ENCODE measurements at places on chromosomes 13 and 19.

GRCh38 chr13:106530171-106530851 lies 5.2 kb downstream of the EFNB2 start:
- no peak for DNase-seq

GRCh38 chr19:28956421-28956820 lies 256.5 kb downstream of the UQCRFS1 start:
- DNase-seq = no peak

DNA sequence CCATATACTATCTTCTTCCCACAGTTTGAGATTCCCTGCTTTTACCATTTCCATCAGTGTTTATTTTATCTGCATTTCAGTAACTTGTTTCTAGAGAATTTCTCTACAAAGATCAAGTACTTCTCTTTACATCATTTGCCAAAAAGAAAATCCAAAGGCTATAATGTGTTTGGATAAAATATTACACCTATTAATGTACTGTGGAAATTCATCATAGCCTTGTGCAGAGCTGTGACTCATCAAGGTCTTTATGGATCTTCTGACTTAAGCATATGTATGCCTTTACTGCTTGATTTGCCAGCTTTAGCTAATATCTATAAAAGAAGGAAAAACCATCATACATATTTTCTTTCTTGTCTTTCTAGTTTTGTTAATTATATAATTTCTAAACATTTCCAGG lies 9.6 kb upstream of the HTR2A start:
- DNase-seq = no peak

DNA sequence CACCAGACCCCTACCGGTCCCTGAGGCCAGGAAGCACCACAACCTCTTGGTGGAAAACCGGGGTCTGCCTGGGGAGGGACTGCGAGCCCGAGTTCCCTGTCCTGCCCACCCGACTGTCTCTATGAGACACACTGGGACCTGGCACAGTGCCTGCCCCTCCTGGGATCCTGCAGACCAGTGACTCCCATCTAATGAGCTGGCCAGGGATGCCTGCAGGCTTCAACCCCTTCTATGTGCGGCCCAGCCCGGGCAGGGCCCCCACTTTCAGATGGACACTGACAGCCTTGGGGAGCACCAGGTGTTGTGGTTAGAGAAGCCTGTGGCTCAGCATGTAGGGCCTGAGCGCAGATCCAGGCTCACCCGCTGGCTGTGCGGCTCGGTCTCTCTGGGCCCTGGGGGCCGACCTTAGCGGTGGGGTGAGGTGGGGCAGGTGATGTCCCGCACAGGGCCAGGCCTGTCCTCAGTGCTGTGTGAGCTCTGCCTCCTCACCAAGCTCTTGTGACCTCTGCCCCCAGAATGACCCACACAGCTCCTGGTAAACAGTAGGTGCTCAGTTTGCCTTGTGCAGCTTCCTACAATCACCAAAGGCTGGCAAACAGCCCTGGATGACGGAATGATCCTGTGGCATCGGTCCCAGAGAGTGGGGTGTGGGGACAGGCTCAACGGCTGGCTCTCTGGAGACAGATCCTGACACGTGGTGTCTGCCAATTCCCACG lies 17.9 kb upstream of the CACTIN start:
- no peak for DNase-seq

- no peak for DNase-seq
These were observed 53.1 kb downstream of the FOXO1 start for GRCh38 chr13:40613192-40613818.

DNA sequence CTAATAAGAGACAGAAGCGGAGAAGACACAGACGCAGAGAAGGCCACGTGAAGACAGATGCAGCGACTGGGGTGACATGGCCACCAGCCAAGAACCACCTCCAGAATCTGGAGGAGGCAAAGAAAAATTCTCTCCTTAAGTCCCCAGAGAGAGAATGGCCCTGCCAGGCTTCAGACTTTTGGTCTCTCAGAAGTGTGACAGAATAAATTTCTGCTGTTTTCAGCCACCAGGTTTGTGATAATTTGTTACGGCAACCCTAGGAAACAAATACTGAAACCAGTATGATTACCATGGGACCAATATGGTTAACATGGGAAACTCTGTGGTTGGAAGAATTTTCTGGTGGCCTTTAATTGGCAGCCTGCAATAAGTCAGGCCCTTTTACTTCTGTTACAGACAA lies 63.9 kb upstream of the DOCK9 start:
- DNase-seq = no peak

DNA sequence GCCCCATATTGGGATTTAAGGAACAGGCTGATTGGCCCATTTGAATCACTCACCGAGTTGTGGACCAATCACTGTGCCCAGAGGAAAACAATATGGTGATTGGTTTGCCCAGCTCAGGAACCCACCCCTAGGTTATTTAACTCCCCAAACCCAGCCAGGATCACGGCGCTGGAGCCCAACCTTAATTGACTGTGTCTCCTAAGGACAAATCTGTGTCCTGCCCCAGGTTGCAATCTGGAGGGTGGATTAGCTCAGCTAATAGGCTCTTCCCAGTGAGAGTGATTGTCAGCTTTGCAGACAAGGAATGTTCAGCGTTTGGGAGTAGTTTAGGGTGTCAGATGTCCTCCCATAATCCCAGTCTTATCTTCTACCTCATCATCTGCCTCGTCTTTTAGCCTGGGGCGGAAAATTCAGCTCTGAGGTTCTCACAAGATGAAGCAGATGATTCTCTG lies 3.5 kb upstream of the ZNF358 start:
- DNase-seq = peak; percentile 49

- DNase-seq = peak; percentile 53
These were observed 11.8 kb downstream of the LRRC4B start for GRCh38 chr19:50556282-50557008.

DNA sequence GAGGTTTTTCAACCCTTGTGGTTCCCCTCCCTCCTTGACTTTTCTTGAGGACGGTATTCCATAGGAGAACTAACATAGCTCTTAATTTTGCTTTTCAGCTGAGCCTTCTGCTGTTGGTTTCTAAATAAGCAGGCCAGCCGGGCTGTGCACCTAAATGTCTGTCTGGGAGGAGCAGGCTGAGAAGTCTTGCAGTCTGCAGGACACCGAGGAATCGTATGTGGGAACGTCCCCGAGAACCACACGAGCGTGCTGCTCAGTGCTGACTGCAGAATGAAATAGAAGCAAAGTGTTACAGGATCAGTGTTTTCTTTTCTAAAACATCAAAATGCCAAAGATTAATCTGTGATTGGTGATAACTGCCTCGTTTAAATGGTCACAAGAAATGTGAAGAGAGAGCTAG lies 69.9 kb downstream of the COG3 start:
- no peak for DNase-seq

- DNase-seq = peak; percentile 70
These were observed 7.8 kb upstream of the LYPD5 start for GRCh38 chr19:43809762-43810696.

GRCh38 chr13:106036870-106037269 lies 498.6 kb downstream of the EFNB2 start:
- no peak for DNase-seq

- no peak for DNase-seq
These were observed 25.3 kb downstream of the LMO7 start for GRCh38 chr13:75661443-75661842.

DNA sequence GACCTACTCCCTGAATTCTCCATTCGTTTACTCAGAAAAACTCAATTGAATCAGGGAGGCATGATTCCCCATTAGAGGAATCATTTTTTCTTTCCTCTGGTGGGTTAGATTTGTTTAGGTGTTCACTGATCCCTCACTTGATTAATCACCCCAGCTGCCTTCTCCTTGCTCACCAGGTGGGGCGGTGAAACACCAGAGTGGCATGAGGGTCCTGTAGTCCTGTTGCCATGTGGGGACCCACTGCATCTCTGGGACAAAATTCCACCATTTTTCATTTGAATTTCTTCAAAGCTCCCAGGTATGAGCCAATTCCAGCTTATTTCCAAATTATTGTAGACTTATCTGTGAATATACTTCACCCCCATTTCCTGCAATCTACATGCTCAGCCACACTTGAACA lies 462.7 kb upstream of the ZNF507 start:
- no peak for DNase-seq

DNA sequence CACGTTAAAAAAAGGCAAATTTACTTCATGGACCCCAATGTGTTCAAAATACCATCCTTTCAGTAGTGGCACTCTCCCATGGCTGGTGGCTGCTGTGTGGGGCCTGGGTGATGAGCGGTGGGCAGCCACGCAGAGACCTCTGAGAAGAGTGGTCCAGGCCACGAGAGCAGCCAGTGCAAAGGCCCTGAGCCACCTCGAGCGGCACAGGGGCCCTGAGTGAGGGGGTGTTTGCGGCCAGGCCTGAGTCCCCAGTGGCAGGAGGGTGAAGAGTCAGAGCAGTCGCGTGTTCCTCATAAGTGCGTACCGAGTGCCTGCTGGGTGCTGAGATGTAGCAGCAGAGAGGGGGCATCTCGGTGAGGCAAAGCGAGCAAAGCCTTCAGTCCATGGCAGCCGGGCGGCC lies 7.0 kb downstream of the ZNF444 start:
- no peak for DNase-seq

GRCh38 chr13:52447815-52448552 lies 2.5 kb downstream of the VPS36 start:
- no peak for DNase-seq

DNA sequence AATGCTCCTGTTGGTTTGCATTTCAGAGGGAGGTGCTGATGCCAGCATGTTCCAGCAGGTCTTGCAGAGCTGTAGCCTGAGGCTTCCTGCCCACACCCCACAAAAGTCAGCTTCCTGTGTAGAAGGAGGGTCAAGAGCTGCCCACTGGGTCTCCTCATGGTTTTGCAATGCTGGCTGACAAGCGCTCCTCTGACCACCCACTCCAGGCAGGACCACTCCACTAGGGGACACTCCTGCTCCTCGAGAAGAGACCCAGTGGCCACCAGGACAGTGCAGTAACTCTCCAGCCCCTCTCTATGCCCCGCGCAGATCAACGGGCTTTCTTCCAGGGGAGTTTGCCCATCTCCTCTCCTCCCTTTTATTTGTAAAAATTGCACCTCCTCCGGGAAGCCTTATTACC lies 72.9 kb upstream of the UQCRFS1 start:
- DNase-seq = no peak

DNA sequence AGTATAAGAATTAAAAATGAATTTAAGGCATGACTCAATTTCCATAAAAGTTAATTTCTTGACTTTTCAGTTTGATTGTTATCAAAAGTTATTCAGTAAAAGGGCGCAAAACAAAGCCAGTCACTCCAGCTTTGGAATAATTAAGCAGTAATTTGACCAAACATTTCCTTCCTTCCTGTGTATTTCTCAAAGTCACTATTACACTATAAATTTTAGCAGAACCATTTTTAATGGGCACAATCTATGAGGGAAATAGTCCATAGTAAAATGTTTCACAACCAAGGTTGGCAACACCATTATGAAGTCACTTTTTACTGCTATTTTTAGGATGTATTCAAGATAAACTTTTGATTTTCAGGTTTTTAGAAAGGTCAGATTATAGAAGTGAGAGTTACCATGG lies 91.0 kb downstream of the DACH1 start:
- DNase-seq = no peak

- no peak for DNase-seq
These were observed 1.8 kb upstream of the NEK5 start for GRCh38 chr13:52130641-52131040.

DNA sequence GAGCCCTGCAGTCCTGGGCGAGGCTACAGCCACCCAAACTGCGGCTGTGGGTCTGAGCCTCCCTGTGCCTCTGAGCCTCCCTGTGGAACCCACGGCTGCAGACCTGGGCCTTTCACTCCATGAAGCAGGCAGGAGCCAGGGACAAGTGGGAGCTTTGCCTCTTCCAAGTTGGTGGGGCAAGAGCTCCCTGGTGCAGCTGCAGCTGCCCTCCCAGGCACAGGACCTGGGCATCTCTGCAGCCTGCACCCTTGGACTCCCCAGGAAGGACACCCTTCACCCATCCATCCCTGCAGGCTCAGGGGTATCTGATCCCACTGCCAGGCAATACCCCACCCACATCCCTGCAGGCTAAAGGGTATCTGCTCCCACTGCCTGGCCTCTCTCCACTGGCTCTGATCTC lies 2.3 kb downstream of the TEX26 start:
- DNase-seq = no peak

GRCh38 chr19:51047031-51047335 lies 12.2 kb upstream of the KLK12 start:
- DNase-seq = no peak

- DNase-seq = no peak
These were observed 569 bp upstream of the MCF2L start for GRCh38 chr13:112968380-112968909.

DNA sequence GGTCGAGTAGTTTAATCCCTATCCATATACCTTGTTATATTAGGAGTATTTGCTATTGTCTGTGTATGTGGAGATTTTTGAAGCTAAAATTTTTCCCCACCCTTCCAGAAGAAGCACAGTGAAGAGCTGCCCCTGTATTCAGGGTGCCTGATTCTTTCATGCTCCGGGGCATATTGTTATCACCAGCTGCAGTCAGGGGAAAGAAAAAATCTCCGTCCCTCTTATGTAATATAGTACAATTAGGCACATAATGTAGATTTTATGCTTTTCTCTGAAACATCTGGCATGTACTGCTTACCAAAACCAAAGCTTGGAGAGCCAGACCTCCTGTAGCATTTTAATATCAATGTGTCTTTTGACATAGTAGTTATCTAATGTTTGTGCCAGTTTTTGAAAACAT lies 214.9 kb upstream of the EDNRB start:
- DNase-seq = no peak

GRCh38 chr13:53124623-53125022 lies 96.0 kb downstream of the OLFM4 start:
- no peak for DNase-seq

- DNase-seq = peak; percentile 54
These were observed 3.2 kb upstream of the IL17D start for GRCh38 chr13:20700288-20700687.

- DNase-seq = no peak
These were observed 52.8 kb downstream of the IRS2 start for GRCh38 chr13:109733550-109733949.

GRCh38 chr13:33799950-33800592 lies 17.9 kb upstream of the RFC3 start:
- DNase-seq = peak; percentile 66

GRCh38 chr13:47457626-47458025 lies 543.4 kb downstream of the SUCLA2 start:
- no peak for DNase-seq

GRCh38 chr19:50728084-50728737 lies 5.0 kb downstream of the CLEC11A start:
- peak; percentile 92 for DNase-seq

- no peak for DNase-seq
These were observed 68.3 kb downstream of the PEPD start for GRCh38 chr19:33453265-33453664.

DNA sequence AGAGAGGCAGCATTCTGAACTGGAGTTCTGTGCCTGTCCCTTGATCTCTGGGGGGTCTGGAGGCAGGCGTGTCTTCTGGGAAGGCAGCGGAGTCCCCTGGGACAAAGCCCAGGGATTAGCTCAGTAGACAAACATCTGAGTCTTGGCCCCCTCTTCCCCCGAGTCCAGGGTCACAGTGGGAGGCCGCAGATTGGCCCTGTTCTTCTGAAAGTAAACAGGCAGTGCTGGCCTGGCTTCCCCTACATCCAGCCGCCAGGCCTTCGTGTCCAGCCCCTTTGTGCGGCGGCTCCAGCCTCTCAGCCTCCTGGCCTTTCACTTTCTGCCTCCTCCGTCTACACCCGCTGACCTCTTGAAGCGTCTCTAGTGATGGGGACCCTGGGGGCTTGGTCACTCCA lies 989 bp downstream of the NFILZ start:
- peak; percentile 70 for DNase-seq

- DNase-seq = no peak
These were observed 1366.2 kb upstream of the PCDH20 start for GRCh38 chr13:62781866-62782265.
